ENCODE measurements at places on chromosomes 5 and 9.

- peak; percentile 73 for DNase-seq
These were observed 157.1 kb downstream of the ZNF462 start for GRCh38 chr9:107020040-107020530.

GRCh38 chr5:131521252-131521651, 113.8 kb downstream of the RAPGEF6 start:
- DNase-seq = no peak

DNA sequence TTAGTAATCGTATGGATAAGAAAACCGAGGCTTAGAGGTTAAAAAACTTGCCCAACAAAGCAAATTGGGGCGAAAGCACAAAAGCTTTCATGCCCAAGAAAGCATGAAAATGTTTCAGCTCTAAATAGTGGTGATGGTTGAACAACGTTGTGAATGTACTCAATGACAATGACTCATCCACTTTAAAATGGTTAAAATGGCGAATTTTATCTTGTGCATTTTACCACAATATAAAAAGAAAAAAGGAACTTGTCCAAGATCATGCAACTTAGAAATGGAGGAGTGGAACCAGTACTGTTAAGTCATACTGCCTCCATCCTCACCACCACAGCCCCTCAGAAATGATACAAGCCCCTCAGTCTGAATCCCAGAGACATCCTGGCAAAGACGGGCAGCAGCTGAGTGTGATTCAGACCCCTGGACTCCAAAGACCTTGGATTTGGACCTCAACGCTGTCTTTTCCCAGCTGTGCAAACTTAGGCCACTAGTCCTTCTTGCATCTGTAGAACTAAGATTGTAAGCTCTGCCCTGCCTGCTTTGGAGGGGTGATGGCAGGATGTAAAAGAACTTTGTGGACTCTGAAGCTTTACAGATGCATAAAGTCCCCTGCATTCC, 158.4 kb downstream of the GABBR2 start:
- no peak for DNase-seq

DNA sequence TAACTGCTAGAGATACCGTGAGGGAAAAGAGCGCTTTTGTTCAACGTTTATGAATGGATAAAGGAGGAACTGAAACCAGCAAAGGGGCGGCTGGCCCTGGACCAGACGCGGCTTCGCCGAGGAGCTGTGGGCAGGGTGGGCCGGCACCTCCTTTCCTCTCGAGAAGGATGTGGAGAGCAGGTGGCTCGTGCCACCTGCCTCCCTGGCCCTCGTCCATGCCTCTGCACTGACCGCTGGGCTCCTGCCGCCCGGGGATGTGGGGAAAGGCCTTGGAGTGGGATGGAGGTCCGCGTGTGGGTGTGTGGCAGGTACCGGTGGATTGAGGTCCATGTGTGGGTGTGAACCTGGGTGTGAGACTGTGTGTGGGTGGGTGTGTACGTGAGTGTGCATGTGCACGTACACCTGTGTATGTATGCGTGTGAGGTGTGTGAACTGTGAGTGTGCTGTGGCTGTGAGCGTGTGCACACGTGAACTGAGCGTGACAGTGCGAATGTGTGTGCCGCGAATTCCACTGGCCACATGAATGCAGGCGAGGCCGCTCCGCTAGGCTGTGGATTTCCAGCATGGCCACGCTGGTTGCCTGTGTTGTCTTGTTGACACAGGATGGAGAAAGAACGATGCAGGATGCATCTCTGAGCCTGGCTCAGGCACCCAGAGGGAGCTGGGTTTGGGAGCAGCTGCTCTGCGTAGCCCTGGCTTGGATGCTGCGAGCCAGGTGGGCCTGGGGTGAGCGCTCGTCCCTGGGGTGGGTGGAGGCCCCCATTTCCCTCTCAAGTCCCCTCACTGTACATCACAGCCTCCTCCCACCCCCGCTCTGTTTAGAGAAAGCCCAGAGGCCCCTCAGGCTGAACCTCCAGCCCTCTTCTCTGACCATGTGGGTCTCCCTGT, 4.4 kb upstream of the CEP72 start:
- DNase-seq = no peak

- DNase-seq = no peak
These were observed 32.0 kb upstream of the LRRC19 start for GRCh38 chr9:27037499-27037898.

- no peak for DNase-seq
These were observed 142.7 kb downstream of the TTLL11 start for GRCh38 chr9:121950441-121950840.

DNA sequence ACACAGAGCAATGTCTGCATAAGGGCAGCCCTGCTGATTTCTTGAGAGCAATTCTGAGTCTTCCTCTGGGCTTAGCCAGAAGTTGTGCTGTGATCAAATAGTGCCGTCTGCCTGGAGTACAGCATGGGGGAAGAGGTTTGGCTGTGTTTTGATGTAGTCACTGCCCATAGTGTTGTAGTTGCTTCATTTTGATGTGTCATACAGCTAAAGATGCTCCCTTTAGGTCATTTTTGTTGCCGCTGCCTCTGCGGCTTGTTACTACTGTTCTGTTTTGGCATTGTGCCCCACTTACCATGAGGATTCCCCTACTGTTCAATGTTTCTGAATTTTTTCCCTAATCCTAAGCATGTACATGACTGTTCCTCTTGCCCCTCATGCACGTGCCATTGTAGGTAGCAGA, 23.0 kb downstream of the SLC36A1 start:
- no peak for DNase-seq

- peak; percentile 24 for DNase-seq
These were observed 136.5 kb upstream of the STK32A start for GRCh38 chr5:147098233-147098790.

GRCh38 chr5:180140571-180140970, 68.4 kb downstream of the RASGEF1C start:
- no peak for DNase-seq

GRCh38 chr9:37337301-37337890, 85.1 kb upstream of the GRHPR start:
- DNase-seq = no peak

- no peak for DNase-seq
These were observed 229.1 kb upstream of the TRPC7 start for GRCh38 chr5:136594416-136594815.

DNA sequence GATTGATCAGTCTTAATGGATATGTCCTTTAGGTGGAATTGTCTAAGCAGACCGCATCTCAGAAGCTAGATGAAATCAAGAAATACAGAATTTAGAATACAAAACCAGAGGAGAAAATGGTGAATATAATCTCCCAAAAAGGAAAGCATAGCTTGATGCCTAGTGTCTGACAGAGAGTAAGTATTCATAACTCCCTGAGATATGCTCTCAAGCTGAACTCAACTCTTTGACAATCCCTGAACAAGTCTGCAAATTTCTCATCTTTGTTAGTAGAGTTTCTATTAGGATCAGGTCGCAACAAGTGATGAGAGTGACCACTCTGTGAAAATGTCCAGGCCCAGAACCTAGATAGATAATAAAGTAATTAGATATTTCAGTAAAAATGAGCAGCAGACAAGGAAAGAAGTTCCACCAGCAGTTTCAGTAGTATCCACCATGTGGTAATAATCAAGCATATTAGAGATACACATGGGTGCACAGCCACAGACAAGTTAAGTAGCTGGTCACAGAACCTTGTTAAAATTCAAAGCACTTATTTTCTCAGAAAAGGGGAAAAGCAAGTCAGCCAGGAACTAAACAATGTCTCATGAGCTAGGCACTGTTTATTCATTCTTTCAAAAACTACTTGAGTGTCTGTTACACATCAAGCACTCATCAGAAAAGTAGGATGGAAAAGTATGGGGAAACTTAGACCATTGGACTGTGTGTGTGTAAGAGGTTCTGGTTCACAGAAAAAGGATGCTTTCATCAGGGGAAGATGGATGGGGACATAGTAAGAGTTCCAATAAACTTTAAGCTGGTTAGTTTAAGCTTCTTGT, 481.5 kb upstream of the TUSC1 start:
- DNase-seq = no peak

DNA sequence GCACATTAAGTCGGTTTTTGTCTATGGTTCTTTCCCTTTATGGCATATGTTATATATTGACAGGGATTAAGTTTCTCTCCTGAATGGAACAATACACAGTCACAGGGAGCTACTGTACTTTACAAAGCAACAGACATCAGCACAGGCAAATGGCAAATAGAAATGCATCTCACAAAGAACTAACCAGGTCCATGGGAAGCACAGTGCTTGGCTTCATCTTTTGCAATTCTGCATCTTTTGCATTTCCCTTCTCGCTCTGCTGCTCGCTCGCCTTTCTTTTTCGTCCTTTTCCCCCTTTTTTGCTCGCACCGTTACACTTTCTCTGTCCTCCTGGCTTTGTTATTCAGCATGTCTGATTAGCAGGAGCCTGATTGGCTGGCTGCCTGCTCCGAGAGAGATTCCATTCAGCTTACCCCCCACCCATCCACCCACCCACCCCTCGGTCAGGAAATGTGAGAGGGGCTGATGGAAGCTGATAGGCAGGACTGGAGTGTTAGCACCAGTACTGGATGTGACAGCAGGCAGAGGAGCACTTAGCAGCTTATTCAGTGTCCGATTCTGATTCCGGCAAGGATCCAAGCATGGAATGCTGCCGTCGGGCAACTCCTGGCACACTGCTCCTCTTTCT, at the start of gene ADAMTSL1:
TSS of gene ADAMTSL1 (plus strand) at position 502 of the 628 bp plus-strand sequence. CDS start at position 582, 80 bp downstream.
- peak; percentile 69 for DNase-seq

- no peak for DNase-seq
These were observed 119.4 kb upstream of the RAI14 start for GRCh38 chr5:34536699-34537098.

- DNase-seq = no peak
These were observed 259.5 kb downstream of the BNC2 start for GRCh38 chr9:16611001-16611400.

GRCh38 chr9:23441275-23441674, 384.8 kb downstream of the ELAVL2 start:
- DNase-seq = no peak

- no peak for DNase-seq
These were observed 152.0 kb downstream of the GPBP1 start for GRCh38 chr5:57325678-57326397.

DNA sequence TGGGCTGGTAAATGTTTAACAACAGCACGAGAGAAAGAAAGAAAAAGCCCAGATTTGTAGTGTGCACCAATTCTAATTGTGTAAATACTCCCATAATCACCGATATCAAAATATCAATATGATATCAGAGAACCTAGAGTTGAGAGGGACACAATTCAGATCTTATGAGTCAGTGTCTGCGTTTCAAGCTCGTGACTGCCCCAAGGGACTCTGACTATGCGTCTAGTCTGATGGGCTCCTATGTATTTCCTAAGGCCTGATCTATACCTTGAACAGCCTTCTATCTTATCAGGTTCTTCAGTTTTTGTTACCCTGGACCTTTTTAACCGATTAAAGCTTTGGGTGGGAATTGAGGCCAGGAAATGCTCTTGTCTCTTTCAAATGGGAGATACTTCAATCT, 243.0 kb upstream of the SLC24A2 start:
- no peak for DNase-seq

- no peak for DNase-seq
These were observed 52.9 kb downstream of the NIPBL start for GRCh38 chr5:36929438-36929837.

All from muscle of arm (tissue), 14 donors.